Peyer's patch (tissue), 4 donors: ENCODE measurements at places on chromosomes 3 and 15.

- DNase-seq = no peak
These were observed 2.1 kb downstream of the CCDC51 start for GRCh38 chr3:48437812-48438211.

DNA sequence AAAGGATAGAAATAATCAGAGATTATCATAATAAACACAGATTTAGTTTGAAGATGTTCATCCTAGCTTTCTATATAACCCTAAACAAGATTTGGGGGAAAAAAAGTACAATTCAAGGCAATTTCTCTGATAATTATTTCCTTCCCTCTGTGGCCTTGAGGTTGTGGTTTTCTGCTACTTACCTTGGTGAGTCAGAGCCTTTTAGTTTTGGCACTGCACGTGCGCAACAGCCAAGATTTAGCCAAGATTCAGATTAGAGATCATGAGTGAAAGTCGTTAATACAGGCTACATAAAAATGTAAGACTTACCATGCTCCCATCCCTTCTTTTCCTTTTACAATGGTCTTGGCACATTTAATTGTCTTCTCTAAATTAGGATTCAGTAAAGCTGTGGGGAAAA is 6.7 kb downstream of the LYZL4 start:
- DNase-seq = no peak

DNA sequence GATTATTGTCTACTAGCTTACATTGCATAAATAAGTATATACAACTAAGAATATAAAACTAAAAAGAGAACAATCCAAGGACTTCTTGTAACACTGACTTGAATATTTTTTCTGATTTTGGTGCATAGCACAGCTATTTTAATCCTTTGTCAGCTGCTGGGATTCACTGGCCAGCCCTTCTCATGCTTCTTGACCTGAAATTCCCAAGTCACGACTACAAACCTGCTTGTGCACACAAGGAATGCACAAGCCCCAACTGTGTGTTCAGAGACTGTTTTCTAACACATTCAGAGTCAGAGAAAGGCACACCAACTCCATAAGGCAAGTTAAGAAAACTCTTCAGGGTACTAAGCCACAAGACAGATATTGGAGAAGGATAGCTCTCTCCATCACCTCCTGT is 80.9 kb downstream of the TNIK start:
- no peak for DNase-seq

GRCh38 chr3:14425581-14426304 is 23.3 kb downstream of the SLC6A6 start:
- peak; percentile 90 for DNase-seq

DNA sequence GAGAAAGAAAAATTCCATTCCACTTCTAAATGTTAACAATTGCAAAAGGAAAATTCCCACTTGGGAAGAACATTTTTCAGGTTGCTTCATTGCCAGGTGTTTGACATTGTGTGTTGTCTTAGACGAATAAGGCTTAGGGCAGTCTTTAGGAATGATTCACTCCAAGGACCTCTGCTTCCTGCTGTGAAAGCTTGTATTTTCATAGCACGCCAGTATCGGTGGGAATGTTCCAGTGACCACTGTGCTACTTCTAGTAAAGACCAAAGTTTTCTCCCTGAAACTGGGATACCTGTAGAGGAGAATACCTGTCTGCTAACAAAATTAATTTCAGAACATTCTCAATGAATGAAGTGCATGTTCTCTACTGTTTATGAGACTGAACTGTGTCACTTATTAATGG is 64.1 kb downstream of the CDIN1 start:
- no peak for DNase-seq

DNA sequence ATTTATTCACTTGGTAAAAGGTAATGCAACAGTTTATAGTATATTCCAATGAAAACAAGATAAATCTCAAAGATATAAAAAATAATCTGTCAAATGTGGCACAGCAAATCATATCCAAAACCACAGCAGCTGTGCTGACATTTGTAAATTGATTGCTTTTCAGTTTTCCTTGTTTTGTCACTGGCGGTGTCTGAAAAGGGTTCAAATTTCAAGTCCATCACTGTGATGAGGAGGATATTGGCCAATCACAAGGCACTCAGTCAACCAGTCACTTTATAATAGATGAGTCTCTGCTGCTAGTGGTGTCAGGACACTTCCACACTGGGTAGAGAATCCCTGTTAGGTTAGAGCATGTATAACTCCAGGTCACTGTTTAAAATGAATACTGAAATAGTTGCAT is 154.8 kb downstream of the SLC9A9 start:
- DNase-seq = no peak

- DNase-seq = no peak
These were observed 216.2 kb upstream of the THBS1 start for GRCh38 chr15:39364721-39365120.

DNA sequence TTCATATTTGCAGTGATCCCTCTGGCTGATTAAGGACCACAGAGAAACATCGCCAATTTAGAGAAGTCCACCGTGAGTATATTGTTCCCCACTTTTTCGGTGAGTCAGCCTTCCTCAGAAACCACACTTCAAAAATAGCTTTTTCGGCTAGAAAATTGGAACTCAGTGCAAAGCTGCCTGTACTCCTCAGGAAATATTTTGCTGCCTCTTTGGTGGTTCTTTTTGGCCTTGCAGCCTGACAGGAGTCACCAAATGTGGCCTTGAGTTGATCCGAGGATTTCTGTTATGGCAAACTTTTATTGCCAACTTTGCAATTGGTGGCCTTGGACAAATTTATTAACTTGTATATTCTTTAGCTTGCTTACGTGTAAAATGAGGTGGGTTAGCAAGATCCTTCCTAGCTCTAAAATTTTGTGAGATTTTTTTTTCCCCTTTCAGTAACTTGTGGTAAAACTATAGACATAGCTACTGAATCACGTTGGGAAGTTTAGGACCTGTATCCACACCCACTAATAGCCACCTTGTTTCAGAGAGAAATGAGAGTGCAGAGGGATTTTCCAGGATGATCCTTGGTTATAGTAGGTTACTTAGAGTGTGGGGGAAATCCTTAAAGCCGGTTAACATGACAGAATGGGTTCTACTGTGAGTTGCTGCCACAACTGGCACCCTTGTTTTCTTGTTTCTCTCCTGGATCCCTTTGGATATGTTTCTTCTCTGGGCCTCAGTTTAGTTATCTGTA is 9.9 kb downstream of the ARL6IP5 start:
- DNase-seq = no peak

GRCh38 chr3:30908456-30909037 is 14.1 kb upstream of the GADL1 start:
- DNase-seq = no peak

DNA sequence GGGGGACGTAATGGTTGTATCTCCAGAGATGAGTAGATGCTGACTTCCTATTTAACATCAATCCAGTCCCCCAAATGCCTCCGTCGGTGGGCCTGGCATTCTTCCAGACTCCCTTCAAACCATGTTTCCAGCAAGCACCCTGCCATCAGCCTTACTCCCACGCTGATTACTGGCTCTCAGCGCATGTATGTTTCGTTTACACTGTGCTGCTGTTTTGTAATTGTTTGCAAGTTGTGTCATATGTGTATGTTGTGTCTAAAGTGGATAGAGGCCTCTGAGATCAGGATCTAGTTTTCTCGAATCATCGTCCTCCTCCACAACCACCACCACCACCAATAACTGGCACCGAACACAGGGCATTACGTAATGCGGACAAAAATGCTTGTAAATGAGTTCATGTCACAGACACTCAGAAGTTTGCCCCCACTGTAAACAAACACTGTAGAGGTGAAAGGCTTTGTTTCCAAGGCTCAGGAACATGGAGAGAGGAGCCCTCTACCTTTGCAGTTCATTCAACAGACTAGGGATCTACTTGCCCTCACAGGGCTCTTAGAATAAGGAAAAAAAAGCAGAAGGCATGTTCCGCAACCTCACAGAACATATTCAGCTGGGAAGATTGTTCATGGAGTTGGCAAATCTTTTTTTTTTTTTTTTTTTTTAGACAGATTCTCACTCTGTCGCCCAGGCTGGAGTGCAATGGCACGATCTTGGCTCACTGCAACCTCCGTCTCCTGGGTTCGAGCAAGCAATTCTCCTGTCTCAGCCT is 46.1 kb upstream of the SEMA4B start:
- DNase-seq = no peak

GRCh38 chr3:48518069-48518468 is 14.1 kb upstream of the SHISA5 start:
- no peak for DNase-seq

DNA sequence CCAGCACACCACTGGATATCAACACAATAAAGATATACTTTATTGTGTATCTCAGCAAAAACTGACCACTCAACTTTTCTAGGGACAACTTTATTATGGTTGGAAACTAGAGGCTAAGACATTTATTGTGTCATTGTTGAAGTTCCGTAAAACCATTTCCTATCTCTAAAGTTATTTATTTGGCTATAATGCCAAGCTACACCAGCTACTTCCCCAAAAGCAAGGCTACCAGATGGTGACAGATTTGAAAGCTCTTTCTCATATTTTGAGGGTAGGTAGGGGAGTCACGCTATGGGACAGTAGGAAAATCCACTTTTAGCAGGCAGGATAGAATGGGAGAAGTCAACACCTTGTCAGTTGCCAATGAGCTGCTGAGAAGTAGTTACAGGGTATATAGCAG is 834.6 kb upstream of the CFAP20DC start:
- no peak for DNase-seq

GRCh38 chr3:102156426-102156825 is 278.4 kb upstream of the ZPLD1 start:
- DNase-seq = no peak

DNA sequence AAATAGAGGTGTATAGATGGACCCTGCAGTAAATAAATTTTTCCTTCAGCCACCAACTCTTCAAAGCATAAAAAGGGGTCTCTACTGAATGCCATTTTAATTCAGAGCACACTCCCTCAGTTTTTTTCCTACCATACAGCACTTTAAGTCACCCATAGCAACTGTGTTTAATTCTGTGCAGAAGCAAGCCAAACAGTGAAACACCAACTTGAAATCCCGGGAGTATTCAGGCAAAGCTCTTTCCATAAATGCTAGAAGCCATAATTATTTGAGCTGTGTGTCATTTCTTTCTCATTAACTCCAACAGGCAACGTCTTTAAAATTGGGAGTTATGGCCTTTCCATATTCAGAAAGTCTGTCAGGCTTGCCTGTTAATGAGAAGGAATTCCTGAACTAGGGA is 562.1 kb downstream of the GRM7 start:
- no peak for DNase-seq

DNA sequence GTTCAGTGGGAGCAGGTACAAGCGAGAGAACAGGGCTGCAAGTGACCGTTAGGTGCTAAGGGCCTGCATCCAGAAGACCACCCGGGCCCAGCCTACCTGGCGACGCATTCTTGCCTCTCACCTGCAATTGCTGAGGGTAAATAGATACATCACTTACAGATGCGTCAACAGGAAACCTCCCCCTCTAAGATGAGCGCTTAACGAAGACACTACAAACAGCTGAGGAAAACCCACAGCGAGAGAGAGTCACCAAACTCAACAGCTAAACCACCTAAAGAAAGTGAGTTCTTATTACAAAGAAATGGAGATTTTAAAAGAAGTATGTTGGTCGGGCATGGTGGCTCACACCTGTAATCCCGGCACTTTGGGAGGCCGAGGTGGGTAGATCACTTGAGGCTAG is 157.9 kb downstream of the CHSY1 start:
- no peak for DNase-seq

DNA sequence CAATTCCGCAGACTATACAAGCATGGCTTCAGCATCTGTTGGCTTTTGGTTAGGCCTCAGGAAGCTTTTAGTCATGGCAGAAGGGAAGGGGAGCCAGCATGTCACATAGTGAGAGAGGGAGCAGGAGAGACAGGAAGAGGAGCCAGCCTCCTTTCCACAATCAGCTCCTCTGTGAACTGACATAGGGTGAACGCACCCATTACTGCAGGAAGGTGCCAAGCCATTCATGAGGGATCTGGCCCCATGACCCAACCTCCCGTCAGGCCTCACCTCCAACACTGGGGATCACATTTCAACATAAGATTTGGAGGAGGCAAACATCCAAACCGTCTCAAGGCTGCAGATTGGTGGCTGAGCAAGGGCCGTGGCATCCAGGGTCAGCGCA is 106.3 kb downstream of the LRRK1 start:
- peak; percentile 3 for DNase-seq

GRCh38 chr3:2810723-2811122 is 299.5 kb downstream of the IL5RA start:
- no peak for DNase-seq

DNA sequence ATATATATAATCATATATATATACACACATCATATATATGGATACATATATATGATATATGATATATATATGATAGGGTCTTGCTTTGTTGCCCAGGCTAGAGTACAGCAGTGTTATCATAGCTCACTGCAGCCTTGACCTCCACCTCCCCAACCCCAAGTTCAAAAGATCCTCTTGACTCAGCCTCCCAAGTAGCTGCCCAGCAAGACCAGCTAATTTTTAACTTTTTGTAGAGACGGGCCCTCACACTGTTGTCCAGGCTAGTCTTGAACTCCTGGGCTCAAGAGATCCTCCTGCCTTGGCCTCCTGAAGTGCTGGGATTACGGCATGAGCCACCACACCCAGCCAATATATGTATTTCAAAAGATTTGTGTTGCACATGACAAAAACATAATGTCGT is 83.0 kb downstream of the TBL1XR1 start:
- DNase-seq = no peak

DNA sequence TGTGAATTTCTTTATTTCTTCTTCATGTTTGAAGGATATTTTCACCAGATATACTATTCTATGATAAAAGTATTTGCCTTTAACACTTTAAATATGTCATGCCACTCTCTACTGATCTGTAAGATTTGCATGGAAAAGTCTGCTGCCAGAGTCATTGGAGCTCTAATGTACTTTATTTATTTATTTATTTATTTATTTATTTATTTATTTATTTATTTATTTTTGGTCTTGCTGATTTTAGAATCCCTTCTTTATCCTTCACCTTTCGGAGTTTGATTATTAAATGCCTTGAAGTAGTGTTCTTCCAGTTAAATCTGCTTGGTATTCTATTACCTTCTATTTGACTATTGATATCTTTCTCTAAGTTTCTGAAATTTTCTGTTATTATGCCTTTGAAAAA is 1669.6 kb downstream of the OTOL1 start:
- no peak for DNase-seq

- no peak for DNase-seq
These were observed 88.3 kb downstream of the SOX14 start for GRCh38 chr3:137852391-137852830.
